ENCODE measurements at places on chromosomes 1 and 21.

- no peaks in the 10 kb centered on the region for H3K27me3 ChIP-seq
- no peak for DNase-seq
- no peak overlapping the region for H3K27ac ChIP-seq
- H3K4me1 ChIP-seq, result no peaks in the 10 kb centered on the region
- no peak overlapping the region for H3K4me3 ChIP-seq
- no peaks in the 10 kb centered on the region for H3K36me3 ChIP-seq
Measured at GRCh38 chr1:29829448-29830344, 593.4 kb downstream of the PTPRU start.

DNA sequence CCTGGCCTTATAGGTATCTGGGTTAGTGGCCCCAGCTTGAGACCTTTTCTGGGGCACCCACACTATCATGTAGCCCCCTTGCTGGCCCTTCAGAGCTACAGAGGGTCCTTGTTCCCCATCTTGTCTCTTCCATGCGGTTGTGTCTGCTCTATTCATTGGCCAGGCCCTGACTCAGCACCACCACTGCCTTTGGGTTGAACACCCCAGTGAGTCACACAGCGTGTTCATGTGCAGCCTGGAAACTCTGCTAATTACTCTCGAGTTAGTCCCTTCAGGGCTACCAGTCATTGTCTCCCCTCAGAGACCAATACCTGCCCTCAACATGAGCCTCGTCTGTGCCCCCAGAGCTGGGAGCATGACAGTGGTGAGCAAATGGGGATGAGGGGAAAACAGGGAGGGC lies 28.2 kb upstream of the IKBKE start:
- no peaks in the 10 kb centered on the region for H3K36me3 ChIP-seq
- no peaks in the 10 kb centered on the region for H3K27me3 ChIP-seq
- DNase-seq, result no peak
- H3K4me1 ChIP-seq, result no peaks in the 10 kb centered on the region

DNA sequence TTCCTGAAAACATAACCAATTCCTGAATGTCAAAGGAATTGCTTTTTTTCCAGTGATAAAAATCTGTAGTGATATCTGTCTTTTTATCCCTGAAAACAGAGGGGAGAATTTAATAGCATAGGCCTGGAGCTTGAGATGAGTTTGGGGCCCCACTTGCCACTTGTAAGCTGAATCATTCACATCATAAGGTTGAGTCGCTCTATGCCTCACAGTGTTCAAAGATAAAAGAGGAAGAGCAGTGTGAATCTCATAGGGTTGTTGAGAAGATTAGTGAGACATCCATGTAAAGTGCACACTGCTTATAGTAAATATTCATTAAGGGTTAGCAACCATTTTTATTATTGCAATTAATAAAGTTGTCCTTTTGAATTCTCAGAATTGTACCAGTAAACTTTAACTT lies 271.3 kb downstream of the DNM3 start:
- no peak overlapping the region for H3K4me3 ChIP-seq
- no peak overlapping the region for H3K27ac ChIP-seq
- H3K36me3 ChIP-seq, result no peaks in the 10 kb centered on the region
- no peaks in the 10 kb centered on the region for H3K4me1 ChIP-seq
- DNase-seq, result no peak

- DNase-seq, result no peak
- no peak overlapping the region for H3K4me3 ChIP-seq
- no peaks in the 10 kb centered on the region for H3K36me3 ChIP-seq
- no peaks in the 10 kb centered on the region for H3K27me3 ChIP-seq
- H3K4me1 ChIP-seq, result no peaks in the 10 kb centered on the region
- H3K27ac ChIP-seq, result no peak overlapping the region
Measured at GRCh38 chr1:152836870-152837269, 5.8 kb upstream of the LCE6A start.

- no peaks in the 10 kb centered on the region for H3K36me3 ChIP-seq
- no peak overlapping the region for H3K4me3 ChIP-seq
- H3K27me3 ChIP-seq, result no peaks in the 10 kb centered on the region
- no peak for DNase-seq
- no peaks in the 10 kb centered on the region for H3K4me1 ChIP-seq
Measured at GRCh38 chr1:66985835-66986234, 61.0 kb downstream of the MIER1 start.

GRCh38 chr1:224170748-224171478 lies 12.1 kb upstream of the DEGS1 start:
- no peak overlapping the region for H3K27ac ChIP-seq
- H3K4me1 ChIP-seq, result peaks cover 12% of the 10 kb centered on the region
- no peak overlapping the region for H3K4me3 ChIP-seq
- H3K27me3 ChIP-seq, result no peaks in the 10 kb centered on the region
- no peaks in the 10 kb centered on the region for H3K36me3 ChIP-seq
